ENCODE measurements at places on chromosomes 3 and 15. TPM values are rescaled to one million over a fixed set of nuclear protein-coding genes. Genes with fewer than 3 reads are reported as not detected.

DNA sequence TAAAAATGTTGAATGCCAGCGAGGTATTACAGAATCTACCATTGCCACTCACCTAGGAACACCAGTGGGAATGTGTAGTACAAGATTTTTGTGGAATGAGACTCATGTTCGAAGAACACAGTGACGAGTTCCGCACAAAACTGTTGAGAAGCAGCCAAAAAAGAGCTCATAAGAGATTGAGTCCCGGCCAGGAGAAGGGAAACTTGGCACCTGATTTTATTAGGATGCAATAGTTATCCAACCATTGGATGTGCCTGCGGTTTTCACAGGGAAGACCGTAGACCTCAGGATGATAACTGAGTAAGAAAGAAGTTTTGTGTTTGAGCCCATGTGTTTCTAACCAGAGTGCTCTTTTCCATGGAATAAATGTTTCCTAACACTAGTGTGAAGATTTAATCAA is 88.9 kb downstream of the PTPRG start:
- peak; percentile 77 for DNase-seq

DNA sequence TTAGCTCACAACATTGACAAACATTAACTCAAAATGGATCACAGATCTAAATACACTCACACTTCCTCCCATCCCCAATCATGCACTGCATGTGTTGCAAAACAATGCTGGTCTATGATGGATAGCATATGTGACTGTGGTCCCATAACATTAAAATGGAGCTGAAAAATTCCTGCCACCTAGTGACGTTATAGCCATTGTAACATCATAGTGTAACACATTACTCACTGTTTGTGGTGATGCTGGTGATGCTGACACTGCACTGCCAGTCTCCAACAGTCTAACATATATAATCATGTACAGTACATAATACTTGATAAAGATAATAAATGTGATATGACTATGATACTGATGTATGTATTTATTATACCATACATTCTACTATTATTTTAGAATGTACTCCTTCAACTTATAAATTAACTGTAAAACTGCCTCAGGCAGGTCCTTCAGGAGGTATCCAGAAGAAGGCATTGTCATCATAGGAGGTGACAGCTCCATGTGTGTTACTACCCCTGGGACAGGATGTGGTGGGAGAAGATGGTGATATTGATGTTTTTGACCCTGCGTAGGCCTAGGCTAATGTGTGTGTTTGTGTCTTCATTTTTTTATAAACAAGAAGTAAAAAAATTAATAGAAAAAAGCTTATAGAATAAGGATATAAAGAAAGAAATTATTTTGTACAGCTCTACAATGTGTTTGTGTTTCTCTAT is 41.3 kb downstream of the TXNRD3 start:
- no peak for DNase-seq

- peak; percentile 70 for DNase-seq
These were observed 4.0 kb downstream of the EPHB3 start for GRCh38 chr3:184565421-184566211.

DNA sequence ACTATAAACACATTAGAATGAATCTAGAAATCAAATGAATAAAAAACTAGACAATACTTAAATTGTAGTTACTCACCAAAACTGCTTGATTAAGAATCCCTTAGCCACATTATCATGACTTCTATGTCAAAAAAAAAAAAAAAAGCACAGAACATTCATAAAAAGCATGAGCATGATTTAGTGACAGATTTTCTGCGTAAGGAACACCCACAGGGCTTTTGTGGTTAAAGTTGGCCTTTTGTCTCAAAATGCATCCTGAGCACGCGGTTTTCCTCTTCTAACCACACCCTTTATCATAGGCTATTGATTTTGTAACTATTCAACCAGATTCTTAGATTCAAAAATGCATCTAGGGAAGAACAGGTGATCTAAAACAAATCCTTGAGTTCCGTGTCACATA is 334.0 kb upstream of the NR2F2 start:
- DNase-seq = peak; percentile 14

DNA sequence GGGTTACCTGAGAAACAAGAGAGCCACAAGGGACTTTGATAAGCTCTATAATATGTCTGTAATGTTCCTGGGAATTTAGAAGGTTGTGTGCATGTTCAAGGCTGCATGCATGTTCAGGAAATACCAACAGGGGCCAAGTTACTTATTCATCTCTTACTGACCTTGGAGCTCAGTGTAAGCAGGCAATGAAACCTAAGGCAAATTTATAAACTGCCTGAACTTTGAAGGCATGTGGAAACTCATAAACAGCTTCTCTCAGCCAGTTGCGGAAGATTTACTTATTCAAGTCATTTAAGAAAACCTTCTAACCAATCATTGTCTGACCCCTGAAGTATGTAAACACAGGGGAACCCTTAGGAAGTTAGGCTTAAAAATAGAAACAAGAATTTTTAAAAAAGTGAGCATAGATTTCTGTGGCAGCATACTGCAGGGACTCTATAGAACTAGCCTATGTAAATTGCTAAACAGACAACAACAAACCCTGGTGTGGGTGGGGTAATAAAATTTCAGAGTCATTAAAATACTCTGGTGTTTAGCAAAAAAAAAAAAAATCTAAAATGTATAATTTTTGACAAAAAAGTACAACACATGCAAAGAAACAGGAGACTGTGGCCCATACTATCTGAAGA is 57.2 kb downstream of the SLC15A2 start:
- DNase-seq = no peak

DNA sequence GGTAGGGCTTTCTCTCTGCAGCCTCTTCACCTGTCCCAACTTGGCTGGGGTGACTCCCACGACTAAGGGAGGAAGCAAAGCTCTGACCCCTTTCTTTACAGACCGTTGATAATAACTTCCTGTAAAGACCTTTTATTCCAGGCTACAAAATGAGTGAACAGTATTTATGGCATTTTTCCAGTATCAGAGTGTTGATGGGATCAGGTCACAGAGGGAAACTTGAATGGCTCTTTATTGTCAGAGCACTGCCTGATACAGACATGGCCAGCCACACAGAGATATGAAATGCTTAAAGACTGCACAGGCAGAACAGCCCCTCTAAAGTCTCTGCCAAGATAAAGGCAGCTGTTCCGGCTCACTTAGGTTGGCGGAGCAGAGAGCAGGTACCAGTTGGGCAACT is 1033.9 kb upstream of the NR2F2 start:
- no peak for DNase-seq

GRCh38 chr3:187207062-187207461 is 9.8 kb downstream of the RTP1 start:
- no peak for DNase-seq

DNA sequence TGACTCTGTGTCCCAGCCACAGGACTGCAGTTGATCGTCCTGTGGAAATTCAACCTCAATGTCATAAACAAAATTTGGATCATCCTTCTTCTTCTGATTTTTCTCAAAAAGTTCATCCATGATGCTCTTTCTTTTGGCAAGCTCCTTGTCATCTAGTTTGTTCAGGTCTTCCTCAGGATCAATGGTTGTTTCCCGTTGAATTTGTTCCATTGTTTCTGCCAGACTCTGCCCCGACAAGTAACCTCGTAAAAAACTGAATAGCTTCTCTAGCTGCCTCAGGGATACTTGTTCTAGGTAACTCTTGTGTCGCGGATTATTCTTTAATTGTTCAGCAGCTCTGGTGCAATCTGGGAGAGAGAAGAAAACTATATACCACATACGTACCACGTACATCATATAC is 4.5 kb downstream of the CEP19 start:
- no peak for DNase-seq

- DNase-seq = peak; percentile 65
These were observed 89.0 kb upstream of the FGF12 start for GRCh38 chr3:192816351-192816750.

GRCh38 chr3:39132096-39133092 is 21.0 kb downstream of the CSRNP1 start:
- DNase-seq = no peak

DNA sequence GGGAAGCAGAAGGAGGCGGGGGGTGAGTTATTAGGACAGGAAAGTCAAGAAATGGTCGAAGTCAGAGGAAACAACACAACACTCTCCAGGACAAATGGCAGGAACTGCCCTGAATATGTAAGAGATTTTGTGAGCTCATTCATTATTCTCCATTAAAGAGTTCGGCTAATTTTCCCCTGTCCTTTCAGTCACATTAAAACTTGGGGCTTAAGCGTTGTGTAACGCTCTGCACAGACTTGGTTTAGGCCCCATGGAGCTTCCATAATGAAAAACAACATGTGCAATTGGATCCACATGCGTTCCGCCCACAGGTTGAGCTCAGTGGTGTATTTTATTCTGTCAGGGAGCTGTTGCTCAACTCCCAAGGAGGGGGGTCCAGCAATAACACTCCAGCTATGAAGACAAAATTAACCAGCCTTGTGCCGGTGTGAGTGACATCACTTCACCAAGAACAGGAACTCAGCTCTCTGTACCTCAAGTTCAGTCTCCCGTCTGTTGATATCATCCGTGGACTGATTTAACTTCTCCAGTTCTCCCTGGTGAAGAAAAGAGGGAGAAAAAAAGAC is 2.3 kb downstream of the SH3BP5 start:
- DNase-seq = peak; percentile 15

- no peak for DNase-seq
These were observed 225.9 kb downstream of the IGSF11 start for GRCh38 chr3:118808723-118809122.

GRCh38 chr15:44682211-44682610 is 18.7 kb upstream of the SPG11 start:
- no peak for DNase-seq

Gene TIMMDC1
- total RNA-seq = 108 TPM

Gene TBL1XR1
- 178 TPM for total RNA-seq

Gene P2RY12
- total RNA-seq = not detected

Gene DPPA2
- not detected for total RNA-seq

All from MCF 10A (cell line).